NCI-H460 (cell line): ENCODE measurements at places on chromosomes 3 and 15.

GRCh38 chr15:41285285-41285684, 47.1 kb downstream of the OIP5 start:
- no peak for DNase-seq

GRCh38 chr3:185655426-185656320, 69.6 kb downstream of the SENP2 start:
- DNase-seq: no peak

- DNase-seq: no peak
Measured at GRCh38 chr3:115659253-115660220, 36.2 kb downstream of the GAP43 start.

DNA sequence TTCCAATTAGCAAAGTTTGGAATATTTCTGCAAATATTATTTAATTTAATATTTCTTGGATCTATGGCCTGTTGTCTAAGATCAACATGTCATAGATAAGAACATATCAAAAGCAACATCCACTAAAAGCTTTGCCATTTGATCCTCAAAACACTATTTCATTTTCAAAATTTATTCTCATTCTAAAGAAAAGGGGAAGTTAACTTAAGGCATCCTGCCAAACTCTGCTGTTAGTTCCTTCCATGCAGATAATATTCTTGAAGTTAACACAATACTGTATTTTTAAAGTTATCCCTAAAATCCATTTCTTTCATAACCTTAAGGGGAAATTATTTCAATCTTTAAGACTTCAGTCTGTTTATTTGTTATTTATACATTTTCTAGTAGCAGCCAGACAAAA, 28.2 kb upstream of the GBE1 start:
- DNase-seq: no peak

GRCh38 chr3:142447301-142447851, 461 bp downstream of the XRN1 start:
- peak; percentile 5 for DNase-seq

GRCh38 chr3:12461097-12461649, 23.1 kb upstream of the TSEN2 start:
- no peak for DNase-seq

GRCh38 chr15:101641894-101642293, 10.3 kb downstream of the TM2D3 start:
- no peak for DNase-seq

DNA sequence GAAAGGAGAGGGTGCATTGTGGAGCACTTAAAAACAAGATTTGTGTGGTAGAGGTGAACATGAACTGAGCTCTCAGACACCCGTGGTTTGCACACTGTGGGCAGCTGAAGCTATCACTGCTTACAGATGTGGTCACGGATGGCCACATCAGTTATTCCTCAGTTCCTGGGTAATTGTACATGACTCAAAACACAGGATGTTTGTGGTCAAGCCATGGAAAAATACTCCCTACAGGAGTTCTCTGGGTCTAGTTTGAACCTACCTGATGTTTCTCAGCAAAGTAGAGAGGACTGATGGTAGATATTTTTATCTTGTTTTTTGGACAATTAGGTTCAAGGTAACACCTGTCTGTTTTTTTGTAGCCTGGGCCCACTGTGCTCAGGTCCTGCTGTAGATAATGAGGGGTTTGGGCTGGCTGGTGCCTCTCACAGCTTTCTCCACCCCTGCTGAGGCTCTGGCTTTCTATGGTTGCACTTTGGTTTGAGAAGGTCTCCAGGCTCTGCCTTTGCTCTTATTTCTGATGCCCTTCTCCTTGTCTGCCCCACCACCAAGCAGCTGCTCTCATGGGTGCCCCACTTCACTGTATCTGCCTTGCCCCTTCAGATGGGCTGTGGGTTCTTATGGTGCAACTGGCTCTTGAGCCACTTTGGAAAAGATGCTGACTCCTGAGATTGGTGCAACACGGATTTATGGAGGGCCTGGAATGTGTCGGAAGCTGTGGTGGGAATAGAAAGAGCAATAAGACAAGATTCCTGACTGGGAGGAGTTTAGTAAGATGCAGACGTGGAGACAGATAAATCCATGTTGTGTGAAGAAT, 40.1 kb downstream of the CDCP1 start:
- no peak for DNase-seq

- DNase-seq: no peak
Measured at GRCh38 chr3:131914090-131914691, 120.6 kb downstream of the CPNE4 start.

DNA sequence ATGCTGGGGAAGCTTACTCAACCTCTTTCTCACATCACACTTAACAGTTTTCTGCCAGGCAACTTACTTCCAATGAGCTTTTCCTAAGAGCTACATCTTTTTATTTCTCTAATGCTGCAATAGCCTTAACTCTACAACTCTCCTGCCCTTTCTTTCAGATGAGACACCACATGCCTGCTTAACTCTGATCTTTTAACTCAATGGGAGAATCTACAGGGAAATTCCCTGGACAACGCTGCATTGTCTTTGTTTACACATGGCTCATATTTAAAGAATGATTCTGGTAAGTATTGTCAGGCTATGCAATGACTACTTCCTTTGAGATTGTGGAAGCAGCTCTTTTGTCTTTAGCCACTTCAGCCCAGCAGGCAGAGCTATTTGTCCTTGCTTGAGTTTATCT, 353.1 kb upstream of the BCHE start:
- DNase-seq: no peak

DNA sequence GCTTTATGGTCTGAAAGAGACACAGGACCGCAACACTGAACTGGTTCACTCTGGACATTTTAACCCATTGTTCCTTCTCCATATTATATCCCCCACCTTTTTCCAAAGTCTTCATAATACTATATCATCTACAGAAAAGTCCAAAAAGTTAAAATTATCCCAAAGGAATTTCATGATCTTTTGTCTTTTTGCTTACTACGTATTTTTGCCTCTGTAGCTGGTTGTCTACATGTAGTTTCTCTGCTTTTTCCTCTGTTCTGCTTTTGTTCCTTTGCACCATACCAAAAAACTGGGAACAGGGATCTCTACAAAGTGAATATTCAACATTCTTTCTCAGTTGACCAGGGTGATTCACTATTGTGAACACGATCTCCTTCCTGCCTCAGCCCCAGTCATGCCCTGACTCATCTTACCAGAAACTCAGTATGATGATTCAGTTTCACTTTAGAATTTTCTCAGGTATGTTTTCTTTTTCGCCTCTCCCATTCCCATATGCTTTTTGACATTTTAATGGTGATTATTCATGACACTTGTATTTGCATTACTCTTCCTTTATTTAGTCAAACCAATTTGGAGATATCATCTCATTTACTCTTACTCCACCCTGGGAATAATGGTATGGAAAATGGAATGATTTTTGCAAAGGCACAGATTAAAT, 14.5 kb downstream of the EMC4 start:
- peak; percentile 22 for DNase-seq

DNA sequence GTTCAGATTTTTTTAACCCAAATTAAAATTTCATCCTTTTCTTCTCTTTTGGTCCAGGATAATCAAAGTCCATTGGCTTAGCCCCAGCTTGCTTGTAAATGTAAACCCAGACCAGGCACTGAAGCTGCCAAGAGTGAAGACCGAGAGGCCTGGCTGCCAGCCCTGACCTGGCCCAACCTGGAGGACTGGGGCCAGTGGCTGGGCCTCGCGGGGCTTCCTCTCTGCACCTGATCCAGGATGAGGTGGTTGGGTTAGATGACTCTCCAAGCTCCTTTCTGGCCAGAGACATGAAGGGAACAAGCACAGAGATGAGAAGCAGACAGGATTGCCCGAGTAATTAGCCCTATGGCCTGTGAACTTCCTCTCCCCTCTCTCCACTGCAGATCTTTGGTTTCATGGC, 50.6 kb downstream of the CMTM6 start:
- DNase-seq: no peak

- no peak for DNase-seq
Measured at GRCh38 chr3:81989758-81990157, 228.3 kb upstream of the GBE1 start.

GRCh38 chr3:106421909-106422308, 553.1 kb upstream of the CBLB start:
- no peak for DNase-seq

GRCh38 chr3:49791571-49791970, 5.2 kb upstream of the IP6K1 start:
- DNase-seq: no peak

DNA sequence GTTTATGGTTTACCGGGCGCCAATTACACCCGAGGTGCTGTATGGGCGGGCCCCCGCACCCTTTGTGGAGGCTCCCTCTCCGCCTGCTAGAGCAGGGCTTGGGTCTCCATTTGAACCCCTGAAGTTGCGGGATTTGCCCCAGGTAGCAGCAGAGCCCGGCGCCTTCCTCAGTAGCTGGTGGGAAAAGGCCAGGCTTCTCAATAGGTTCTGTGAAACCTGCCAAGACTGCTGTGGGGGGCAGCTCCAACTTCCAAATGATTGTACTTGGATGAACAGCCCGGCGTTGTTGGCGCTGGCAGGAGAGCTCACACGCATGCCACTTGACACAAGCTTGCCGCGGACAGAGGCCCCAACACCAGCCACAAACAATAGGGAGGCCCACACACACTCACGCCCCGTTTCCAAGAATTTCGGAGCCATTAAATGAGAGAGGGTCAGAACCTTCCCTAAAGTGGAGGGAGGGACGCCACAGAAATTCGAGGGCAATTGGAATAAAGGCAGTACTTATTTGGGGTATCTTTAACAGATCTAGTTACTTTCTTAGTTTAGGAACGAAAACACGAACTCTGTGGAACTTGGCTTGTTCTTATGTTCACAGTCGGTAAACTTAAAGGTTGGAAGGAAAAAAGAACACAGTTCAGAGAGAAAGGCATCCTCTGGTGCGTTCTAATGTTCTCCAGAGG, 1.4 kb downstream of the EPHB3 start:
- no peak for DNase-seq

GRCh38 chr15:99604865-99605264, 39.1 kb downstream of the MEF2A start:
- no peak for DNase-seq

DNA sequence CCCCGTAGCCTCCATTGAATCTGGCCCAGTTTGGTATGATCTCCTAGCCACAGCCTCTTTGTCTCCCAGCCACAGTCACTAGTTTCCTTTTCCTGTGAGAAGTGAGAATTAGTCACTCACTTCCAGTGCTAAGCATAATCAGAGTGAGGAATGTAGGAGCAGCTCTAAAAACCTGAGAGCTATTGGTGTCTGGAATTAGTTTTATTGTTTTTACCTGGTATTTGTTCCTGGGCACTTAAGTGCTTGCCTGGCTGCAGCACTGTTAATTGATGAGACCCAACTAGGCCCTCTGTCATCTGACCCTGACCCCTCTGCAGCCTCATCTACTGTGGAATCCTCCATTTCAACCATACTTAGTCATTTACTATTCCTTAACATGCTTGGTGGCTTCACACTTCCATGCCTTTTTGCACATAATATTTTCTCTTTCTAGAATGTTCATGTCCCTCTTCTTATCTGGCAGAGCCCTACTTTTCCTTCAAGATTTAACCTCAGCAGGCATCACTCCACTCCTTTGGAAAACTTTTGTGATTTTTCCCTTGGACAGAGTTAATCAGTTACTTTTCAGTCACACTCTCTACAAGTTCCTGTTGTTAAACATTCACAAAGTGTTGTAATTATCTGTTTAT, 48.8 kb downstream of the PDE8A start:
- DNase-seq: no peak

DNA sequence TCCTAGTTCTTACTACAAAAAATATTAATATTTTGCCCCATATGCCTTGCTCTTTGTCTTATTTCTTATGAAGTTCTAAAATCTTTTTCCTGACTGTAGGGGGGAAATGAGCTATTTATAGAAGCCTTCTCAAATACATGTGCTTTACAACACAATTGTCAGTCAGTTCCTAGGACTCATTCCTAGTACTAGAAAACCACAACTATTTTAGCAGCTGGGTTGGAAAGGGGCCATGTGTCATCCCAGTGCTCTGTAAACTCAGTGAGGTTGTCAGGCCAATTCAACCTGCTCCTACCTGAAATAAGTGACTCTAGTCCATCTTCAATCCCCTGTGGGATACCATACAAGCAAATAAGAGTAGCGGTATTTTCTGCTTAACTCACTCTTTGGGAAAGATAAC, 153.8 kb downstream of the ULK4 start:
- no peak for DNase-seq

DNA sequence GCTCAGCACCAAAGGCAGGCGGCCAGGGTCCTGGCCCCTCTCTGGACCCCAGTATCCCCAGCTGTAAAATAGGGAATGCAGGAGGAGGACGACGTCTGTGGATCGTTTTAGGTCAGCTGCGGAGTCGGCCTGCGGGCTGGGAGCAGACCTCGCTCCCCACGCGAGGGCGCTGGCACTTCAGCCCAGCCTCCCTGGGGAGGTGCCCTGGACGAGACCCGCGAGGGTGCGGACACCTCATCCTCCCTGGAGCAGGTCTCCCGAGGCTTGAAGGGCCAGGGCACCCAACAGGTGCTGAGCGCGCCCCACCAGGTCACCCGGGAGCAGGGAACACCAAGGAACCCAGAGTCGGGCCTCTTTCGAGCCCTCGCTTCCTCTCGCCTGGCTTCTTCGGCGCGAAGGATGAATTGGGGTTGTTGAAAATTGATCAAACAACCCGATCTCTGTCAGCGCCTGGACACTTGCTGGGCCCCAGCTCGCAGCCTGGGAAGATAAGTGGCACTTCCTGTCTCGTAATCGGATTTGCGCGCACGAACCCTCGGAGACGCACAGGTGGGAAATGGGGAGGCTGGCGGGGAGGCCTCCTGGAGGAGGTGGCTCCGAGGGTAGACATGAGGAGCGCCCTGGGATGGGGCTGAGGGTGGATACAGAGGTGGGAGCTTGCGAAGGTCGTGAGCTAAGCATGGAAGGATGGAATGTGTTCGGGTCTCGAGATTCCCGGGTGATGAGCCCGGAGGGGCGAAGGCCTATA, 588 bp upstream of the VIPR1 start:
- peak; percentile 21 for DNase-seq

GRCh38 chr3:64081235-64081630, 57.9 kb upstream of the PSMD6 start:
- DNase-seq: no peak

DNA sequence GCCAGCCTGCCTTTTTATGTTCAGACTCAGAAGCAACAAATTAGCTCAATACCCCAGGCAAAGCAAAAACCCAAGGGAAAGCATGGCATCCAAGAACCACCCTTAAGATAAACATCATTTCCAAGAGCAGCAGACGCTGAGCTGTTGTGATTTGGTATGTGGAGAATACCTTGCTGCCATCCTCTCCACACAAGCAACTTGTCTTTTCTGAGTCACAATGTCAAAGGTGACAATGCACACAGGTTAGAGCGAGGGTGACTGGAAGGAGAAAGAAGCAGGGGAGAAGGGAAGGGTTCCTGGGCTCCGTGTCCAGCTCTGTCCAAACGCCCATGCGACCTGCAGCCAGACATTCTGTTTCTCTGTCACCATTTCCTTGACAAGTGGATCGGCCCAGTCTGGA, 6.0 kb downstream of the PCSK6 start:
- DNase-seq: no peak
